GM12891 (cell line): ENCODE measurements at places on chromosomes 16 and 17.

GRCh38 chr16:14004729-14005315, 66.3 kb upstream of the MRTFB start:
- DNase-seq, result no peak

DNA sequence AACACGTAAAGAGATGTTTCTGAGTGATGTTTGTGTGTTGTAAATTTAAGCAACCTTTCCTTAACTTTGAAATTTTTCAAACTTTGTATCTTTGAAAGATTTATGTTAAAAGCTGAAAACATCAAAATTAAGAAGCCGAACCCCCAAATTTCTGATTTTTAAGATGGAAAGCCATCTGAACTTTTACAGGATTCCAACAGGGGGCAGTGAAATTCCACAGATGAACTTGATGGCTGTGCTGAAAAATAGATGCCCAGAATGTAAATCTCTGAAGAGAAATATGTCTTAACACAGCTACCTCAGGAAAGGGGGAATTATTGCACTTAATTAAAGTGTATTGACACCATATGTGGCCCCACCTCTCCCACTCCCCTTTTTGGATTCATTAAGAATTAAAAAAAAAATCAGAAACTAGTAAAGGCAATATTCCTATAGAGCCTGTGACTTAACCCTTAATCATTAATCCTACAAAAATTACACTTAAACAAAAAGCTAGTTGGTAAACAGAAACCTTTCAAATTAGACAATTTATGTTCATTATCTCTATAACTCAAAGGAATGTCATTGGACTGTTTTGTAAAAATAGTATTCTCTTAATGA, 597.9 kb downstream of the KCNJ2 start:
- DNase-seq, result peak; percentile 5

- no peak for DNase-seq
These were observed 100.1 kb upstream of the CHMP6 start for GRCh38 chr17:80891397-80892018.

DNA sequence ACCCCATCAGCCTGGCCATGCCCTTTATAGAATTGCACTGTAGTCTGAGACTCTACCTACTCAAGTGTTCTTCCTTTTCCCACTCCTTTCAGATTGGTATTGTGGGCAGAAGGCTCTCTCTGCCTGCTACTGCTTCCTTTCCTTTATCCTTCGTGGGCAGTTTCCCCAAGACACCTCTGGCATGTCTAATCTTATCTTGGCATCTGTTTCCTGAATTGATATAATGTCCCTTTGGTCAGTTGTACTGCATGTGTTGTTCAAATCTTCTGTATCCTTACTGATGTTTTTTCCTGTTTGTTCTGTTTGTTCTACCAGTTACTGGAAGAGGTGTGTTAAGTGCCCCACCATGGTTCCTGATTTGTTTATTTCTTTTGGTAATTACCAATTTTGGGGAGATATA, 29.5 kb upstream of the MSI2 start:
- DNase-seq, result no peak

DNA sequence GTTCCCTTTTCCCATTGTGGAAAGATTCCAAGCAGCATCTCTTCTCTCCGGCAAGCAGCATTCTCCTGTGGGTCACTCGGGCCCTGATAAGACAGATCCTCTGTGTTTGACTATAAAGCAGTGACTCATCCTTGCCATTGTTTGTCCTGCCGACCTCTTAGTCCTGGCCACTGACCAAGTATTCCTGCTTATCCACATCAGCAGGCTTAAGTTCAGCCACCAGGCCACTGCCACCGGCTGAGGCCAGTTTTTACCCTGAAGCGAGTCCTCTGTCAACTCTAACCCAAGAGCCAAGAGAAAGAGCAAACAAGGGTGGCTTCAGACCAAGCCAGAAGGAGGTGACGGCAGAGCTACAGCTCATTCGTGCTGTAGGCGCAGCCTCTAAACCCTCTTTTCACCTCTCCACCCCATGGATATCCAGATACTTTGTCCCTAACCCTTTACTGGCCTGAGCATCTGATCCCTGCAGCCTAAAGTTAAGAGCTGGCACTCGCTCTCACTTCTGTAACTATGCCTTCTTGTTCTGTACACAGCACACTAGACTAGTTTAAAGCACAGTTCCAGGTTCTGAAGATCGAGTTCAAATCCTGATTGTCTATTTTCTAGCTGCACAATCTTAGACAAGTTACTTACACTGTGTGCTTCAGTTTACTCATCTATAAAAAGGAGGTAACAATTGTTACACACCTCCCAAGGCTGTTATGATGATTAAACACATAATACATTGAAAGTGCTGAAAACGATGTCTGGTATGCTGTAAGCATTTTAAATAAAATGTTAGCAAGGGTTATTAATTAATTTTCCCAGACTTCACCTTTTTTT, 31.0 kb downstream of the SOX9 start:
- no peak for DNase-seq

GRCh38 chr17:35314415-35315216, 58.8 kb downstream of the SLFN11 start:
- no peak for DNase-seq

DNA sequence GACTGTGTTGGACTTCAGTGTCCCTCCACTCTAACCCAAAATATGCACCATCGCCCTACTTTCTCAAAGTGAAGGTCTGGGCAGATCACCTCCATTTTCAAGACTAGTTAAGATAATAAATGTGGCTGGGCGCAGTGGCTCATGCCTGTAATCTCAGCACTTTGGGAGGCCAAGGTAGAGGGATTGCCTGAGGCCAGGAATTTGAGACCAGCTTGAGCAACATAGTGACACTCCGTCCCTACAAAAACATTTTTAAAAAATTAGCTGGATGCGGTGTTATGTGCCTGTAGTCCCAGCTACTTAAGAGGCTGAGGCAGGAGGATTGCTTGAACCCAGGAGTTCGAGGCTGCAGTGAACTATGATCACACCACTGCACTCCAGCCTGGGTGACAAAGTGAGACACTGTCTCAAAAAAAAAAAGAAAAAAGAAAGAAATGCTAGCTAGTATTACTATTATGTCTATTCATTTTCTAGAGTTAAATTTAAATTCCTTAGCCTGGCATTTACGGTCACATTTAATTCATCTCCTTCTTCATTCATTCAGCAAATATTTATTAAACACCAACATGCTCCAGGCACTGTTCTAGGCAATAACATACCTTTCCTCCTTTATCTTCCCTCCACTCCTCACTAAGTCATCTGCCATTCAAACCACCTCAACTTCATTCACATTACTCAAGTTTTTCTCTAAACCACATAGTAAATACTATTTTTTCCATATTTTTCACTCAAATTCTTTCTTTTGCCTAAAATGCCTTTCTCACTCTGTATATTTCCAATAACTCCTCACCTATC, 96.1 kb upstream of the XYLT1 start:
- DNase-seq, result no peak

GRCh38 chr17:55567240-55568214, 56.3 kb upstream of the SMIM36 start:
- DNase-seq, result no peak

DNA sequence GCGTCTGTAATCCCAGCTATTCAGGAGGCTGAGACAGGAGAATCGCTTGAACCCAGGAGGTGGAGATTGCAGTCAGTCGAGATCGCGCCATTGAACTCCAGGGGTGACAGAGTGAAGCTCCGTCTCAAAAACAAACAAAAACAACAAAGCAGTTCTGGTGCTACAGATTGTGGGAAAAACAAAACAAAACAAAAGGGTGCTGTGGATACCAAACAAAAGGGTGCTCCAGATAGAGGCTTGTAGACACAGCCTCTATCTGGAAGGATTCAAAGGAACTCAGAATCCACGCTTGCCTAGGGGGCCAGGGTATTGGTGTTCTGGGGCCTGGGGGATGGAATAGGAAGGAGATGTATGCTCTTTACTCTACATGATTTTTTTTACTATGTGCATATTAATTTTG, 2.5 kb downstream of the MYLK3 start:
- no peak for DNase-seq

GRCh38 chr17:58262149-58262548, 18.6 kb downstream of the MPO start:
- DNase-seq, result no peak

- DNase-seq, result no peak
These were observed 521 bp upstream of the G6PC3 start for GRCh38 chr17:44069974-44070454.

DNA sequence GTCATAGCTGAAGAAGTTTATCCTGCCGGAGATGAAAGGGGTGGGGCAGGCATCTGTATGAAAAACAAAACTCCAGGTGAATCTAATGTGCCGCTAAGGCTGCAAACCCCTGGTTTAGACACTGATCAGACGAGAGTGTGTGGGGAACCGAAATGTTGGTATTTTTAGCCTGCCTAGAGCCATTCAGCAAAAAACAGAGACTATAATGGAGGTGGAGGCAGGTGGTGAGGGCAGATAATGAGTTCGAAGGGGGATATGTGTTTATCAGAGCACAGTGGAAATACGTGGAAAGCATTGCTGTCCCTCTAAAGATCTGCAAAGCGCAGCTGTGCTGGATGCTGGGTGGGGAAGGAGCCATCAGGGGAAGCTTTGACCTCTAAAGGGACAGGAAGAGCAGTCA, 127.5 kb upstream of the WSCD1 start:
- DNase-seq, result no peak

GRCh38 chr17:12457493-12457892, 208.2 kb upstream of the MYOCD start:
- no peak for DNase-seq

GRCh38 chr17:60390925-60391470, 935 bp downstream of the USP32 start:
- no peak for DNase-seq

DNA sequence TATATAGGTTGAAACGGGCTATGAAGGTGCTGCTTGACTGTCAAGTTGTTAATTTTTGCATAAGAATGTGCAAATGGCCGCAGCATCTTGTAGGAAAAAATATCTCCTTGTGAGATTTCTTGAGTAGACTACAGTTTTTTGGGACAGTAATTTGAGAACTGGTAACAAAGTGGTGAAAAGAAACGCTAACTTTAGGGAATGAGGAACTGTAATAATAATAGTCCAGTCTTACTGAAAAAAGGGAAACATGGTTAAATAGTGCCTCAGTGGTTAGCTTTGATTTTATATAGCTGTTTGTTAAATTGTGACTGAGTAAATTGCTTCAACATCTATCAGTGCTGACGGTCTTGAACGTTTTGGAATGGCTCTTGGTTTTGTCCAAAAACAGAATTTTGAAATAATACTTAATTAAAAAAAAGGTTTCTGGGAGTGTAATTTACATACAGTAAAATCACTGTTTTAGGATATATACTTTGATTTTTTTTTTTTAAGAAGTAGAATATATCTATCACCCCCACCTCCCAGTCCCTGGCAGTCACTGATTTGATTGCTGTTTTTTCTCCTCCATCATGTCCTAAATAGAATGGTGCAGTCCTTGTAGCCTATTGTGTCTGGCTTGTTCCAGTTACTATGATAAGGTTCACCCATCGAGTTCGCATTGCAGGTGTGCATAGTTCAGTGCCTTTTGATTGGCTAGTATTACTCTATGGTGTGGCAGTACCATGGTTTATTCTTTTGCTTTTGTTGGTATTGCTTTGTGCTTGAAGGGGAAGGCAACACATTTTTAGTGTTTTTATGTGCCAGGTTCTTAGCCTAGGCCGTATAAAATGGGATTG, 2.8 kb downstream of the HAPSTR1 start:
- DNase-seq, result no peak

DNA sequence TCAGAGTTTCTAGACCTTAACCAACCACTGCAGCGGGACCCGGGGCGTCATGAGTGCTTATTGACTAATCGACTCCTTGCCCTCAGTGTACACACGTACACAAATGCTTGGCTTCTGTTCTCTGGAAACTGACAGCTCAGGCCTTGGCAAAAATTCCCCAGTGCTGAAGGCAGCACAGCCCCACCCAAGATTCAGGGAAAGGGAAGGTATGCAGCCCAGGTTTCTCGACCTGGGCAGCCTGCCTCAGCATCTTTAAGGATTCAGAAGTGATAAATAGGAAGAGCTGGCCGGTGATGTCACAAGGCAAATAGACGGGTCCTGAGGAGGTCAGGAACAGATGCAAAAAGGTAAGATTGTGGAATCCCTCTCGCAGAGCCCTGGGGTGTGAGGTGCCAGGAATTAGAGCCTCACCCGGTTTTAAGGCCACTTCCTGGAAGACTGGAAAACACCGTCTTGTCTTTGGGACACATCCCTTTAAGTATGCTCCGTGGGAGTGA, 9.0 kb upstream of the CDH3 start:
- no peak for DNase-seq

GRCh38 chr17:59796138-59796537, 88.7 kb downstream of the VMP1 start:
- DNase-seq, result no peak

DNA sequence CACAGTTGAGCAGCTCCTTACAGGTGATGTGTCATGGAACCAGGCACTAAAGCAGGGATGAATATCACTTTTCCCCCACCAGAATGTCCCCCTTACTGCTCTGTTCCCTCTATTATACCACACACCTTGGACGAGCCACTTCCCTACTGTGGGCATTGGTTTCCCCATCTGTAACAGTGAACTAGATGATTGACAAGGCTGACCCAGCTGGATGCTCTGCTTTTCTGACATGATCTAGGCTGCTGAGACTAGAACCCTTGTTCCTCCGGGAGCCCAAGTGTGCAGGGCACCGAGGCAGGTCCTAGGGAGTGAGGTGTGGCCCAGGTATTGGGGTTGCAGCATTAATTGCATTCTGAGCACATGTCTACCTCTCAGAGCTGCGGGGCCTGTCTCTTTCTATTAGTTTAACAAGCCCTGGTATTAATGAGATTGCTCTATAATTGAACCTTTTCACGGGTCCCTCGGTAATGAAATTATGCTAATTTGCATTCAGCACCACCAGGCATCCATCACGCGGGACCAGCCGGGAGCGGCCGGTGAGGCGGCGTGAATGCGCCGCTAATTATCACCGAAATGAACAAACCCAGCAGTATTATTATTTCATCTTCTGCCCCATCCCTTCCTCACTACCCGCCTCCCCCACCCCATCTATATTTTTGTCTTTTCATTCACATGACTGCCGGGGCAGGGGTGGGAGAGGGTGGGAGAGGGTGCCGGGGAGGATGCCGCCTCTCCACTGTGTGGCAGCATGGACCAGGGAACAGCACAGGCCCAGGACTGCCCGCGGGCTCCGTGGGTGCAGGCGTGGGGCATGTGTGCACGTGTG, 121.1 kb downstream of the CYLD start:
- DNase-seq, result no peak

- DNase-seq, result no peak
These were observed 5.5 kb upstream of the SMG1 start for GRCh38 chr16:18931756-18932155.

- DNase-seq, result no peak
These were observed 39.9 kb downstream of the PSMD12 start for GRCh38 chr17:67326440-67326839.

DNA sequence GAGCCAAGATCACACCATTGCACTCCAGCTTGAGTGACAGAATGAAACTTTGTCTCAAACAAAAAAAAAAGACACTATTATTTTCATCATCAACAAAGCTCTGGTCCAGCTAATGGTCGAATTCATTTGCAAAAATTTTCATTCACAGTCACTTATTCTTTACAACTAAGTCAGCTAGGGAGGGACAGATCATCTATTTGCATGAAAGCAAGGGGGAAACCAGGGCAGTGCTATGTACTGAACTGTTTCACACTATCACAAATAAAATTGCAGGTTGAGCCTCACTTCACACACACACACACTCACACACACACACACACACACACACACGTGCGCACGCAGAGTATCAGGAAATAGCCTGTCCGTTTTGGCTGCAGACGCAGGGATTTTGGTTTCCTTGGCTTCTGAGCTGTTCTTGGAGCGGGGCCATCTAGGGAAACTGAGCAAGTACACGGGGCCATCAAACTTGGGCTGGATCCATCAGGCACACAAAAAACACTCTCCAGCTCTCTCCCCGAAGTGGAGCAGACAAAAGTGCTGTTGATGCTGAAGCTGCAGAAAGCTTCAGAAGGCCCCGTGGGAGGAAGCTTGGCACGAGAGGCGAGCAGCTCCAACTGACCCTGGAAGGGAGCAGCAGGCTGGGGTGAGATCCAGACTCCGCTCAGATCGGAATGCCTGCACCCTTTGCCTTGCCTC, 44.3 kb upstream of the HELZ start:
- DNase-seq, result no peak
